ENCODE measurements at places on chromosomes 2 and 18.

- DNase-seq = no peak
Measured at GRCh38 chr2:73291461-73292315, 1.7 kb downstream of the EGR4 start.

DNA sequence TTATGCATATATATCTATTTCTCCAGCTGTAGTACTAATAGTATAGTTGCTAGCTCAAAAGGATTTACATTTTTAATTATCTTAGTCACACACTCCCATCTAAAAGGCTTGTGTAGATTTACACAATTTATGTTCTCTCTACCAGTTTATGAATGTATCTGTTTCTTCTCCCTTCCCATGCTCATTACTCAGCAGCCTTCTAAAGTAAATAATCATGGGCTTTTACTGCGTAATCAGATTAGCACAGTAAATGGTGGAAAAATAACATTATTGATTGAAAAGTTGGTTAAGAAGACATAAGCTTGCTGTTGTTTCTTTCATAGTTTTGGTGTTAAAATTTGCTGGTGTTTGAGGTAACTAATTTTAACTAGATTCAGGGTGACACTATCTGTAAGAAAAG lies 81.8 kb downstream of the PTPN4 start:
- no peak for DNase-seq

DNA sequence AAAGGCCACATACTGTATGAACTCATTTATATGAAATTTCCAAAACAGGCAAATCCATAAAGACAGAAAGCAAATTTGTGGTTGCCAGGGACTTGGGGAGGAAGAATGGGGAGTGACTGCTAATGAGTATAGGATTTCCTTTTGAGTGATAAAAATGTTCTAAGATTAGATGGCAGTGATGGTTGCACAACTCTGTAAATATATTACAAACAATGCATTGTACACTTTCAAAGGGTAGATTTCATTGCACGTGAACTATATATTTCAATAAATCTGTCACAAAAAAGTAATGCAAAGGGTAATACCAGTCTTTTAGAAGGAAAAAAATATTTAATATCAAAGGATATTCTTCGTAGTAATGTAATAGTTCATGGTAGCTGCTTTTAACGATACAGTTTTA lies 63.7 kb upstream of the PROKR1 start:
- no peak for DNase-seq

GRCh38 chr18:60675801-60676200 lies 303.2 kb upstream of the MC4R start:
- DNase-seq = no peak

Data from NCI-H1930 (cell line).